ENCODE measurements at places on chromosomes 13 and 19. TPM values are rescaled to one million over a fixed set of nuclear protein-coding genes. Genes with fewer than 3 reads are reported as not detected.
A peak's percentile ranks its signal among the peaks of the same experiment; 100 is the strongest.

The JAK3 gene
- polyA plus RNA-seq, result 50.4 TPM

- no peaks in the 10 kb centered on the region for H3K4me1 ChIP-seq
- no peaks in the 10 kb centered on the region for H3K36me3 ChIP-seq
- H3K27ac ChIP-seq, result no peak overlapping the region
These were observed 14.1 kb downstream of the KLF2 start for GRCh38 chr19:16338470-16339360.

The SOHLH2 gene
- polyA plus RNA-seq, result 0.41 TPM

DNA sequence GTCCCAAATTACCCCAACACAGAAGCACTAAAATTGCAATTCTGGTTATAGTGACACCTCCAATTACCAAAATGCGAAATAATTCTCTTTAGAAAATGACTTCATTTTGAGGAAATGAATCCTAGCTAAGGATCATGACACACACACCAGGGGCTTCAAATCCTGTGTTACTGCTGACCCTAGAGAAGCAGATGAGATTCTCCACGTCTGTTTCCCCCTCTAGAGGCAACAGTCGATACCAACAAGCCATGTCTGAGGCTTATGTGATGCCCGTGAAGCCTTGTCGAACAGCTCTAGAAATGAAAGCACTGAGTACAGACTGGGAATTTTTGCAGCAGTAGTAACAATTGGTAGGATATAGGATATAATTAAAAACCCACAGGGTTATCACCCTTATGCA, 153.6 kb upstream of the TMTC4 start:
- no peaks in the 10 kb centered on the region for H3K4me1 ChIP-seq
- no peak for DNase-seq
- no peaks in the 10 kb centered on the region for H3K27me3 ChIP-seq
- H3K4me3 ChIP-seq, result no peak overlapping the region

The VASP gene
- polyA plus RNA-seq, result 138 TPM

The MBD3L2 gene
- 0.78 TPM for polyA plus RNA-seq

The SPTBN4 gene
- polyA plus RNA-seq, result 0.73 TPM

The MIA gene
- 38.7 TPM for polyA plus RNA-seq

The DDX49 gene
- 42.8 TPM for polyA plus RNA-seq

- no peaks in the 10 kb centered on the region for H3K4me1 ChIP-seq
- no peak for DNase-seq
- H3K27ac ChIP-seq, result no peak overlapping the region
- no peaks in the 10 kb centered on the region for H3K36me3 ChIP-seq
These were observed 104.4 kb downstream of the ZNF486 start for GRCh38 chr19:20271215-20271926.

The ODAD3 gene
- polyA plus RNA-seq, result 0.64 TPM

GRCh38 chr13:112692104-112692503, 2.3 kb downstream of the ATP11A start:
- peaks cover 24% of the 10 kb centered on the region for H3K27me3 ChIP-seq
- H3K27ac ChIP-seq, result no peak overlapping the region
- H3K4me3 ChIP-seq, result no peak overlapping the region
- no peaks in the 10 kb centered on the region for H3K36me3 ChIP-seq
- H3K4me1 ChIP-seq, result peaks cover 32% of the 10 kb centered on the region

The ZNF433 gene
- 6.3 TPM for polyA plus RNA-seq

DNA sequence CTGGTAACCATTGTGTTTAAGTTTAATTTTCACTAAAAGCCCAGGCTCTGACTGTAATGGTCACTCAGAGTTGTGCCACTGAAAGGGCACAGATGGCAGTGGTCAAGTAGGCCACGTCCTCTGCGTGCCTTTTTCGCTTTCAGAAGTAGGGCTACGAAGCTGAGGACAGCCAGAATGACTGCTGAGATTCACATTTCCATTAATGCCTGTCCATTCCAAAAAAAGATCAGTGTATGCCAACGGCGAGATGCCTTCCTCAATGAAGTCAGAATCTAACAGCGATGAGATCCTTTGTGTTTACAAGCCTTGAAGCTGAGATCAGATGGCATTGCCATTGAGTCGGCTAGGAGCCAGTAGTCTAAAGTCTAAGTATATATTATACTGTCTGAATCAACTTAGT, 311.3 kb downstream of the FGF14 start:
- no peaks in the 10 kb centered on the region for H3K27me3 ChIP-seq
- H3K36me3 ChIP-seq, result no peaks in the 10 kb centered on the region
- DNase-seq, result no peak
- H3K27ac ChIP-seq, result no peak overlapping the region

DNA sequence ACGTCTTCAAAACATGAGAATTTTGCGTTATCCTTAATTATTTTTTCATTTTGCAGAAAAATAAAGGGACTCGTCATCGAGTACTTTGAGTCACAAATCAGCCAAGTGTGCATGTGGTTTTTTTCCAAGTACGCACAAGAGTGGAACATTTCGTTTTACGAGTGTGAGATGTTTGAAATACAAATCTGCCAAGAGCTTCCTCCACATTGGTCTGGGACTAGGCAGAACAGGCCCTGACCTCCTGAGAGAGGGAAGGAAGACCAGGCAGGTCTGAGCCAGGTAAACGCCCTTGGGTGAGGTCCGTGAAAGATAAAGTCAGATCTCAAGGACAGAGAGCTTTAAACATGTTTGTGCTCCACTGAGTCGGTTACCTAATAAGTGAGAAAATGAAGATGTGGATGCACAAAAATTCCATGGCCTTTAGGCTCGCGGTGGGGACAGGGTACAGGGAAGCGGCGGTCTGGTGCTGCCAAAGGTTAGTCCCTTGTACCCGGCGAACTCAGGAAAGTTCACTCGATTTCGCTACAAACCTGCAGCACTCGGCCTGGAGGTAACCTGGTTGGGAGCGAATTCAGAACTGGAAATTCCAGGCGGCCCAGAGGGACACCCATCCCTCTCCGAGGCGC, 473 bp upstream of the ITM2B start:
- DNase-seq, result no peak
- H3K36me3 ChIP-seq, result peaks cover 3% of the 10 kb centered on the region
- H3K4me3 ChIP-seq, result peak overlapping the region; percentile 93
- no peaks in the 10 kb centered on the region for H3K27me3 ChIP-seq
- peaks cover 14% of the 10 kb centered on the region for H3K4me1 ChIP-seq

- no peaks in the 10 kb centered on the region for H3K4me1 ChIP-seq
- DNase-seq, result no peak
- H3K27ac ChIP-seq, result no peak overlapping the region
- no peaks in the 10 kb centered on the region for H3K36me3 ChIP-seq
- peaks cover 66% of the 10 kb centered on the region for H3K27me3 ChIP-seq
- H3K4me3 ChIP-seq, result no peak overlapping the region
These were observed 28.5 kb downstream of the ZNF541 start for GRCh38 chr19:47544476-47544875.

The TRPC4 gene
- polyA plus RNA-seq, result 0.14 TPM

DNA sequence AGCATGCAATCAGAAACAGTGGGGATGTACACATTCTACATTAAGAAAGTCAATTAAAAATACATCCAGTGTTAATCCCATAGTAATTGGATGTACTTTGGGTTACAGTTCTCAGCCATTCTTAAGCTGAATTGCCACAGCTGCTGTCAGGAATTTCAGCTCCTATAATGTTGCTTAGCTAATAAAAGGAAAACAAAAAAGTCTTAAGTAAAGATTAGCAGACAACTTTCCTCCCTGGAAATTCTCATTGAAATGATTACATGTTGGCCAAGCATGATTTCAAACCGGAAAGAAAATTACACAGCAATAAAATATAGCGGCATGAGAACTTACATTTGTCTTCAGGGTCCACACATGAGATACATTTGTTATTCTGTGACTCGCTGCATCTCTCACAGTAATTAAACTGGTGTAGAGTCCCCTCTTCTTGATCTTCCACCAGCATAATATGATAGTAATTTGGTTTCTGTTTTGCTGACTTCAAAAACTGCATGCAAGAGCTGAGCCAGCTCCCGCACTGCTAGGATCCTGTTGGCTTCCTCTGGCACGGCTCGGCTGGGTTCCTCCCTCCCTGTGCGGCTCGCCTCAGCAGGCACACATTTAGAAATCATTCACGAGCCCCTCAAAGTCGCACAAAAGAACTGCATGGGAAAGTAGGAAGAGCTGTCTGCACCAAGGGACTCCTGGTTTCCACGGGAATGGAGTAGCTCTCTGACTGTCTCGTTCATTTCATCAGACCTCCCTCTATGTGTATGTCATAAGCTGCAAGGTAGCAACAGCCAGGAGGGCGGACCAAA, at the start of gene HTR2A:
Gene HTR2A, minus strand, starts transcription at position 713 of the 797 bp plus-strand sequence. CDS start 1,147 bp downstream, outside the sequence.
- no peak within 1 kb of the TSS for H3K4me3 ChIP-seq
- peaks cover 11% of the 10 kb centered on the region for H3K27me3 ChIP-seq
- no peak within 1 kb of the TSS for H3K27ac ChIP-seq

DNA sequence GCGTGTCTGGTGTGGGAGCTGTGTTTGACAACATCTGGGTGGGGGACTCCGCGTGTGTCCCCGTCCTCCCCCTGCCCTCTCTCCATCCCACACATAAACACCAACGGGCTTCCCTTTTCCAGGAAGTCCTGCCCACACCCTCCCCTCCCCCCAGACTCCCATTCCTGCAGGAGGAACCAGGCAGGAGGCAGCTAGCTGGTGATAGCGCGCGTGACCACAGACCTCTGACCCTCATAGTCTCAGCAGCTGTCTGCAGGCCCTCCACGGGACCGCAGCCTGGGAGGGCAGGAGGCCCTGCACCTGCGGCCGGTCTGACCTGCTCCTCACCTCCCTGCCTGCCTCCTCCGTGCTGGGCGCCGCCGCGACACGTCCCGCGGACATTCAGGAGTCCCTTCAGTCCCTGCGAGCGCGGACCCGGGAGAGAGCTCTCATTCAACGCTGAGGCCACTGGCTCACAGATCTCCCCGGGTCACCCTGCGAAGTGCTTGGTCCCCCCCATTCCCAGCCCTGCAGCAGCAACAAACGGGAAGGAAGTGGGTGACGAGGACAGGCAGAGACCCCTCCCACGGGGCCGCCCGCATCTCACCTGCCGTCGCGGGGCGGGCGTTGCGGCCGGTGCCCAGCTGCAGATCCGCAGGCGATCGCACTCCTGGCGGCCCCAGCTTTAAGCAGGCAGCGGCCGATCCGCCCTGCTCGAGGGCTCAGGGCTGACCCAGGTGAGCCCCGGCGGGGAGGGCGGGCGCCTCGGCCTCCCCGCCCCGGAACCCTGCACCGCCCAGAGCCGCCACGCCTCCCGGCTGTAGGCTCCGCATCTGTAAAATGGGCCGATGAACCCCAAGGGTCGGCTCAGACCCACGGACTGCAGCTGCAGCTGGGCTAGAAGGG, 1.1 kb upstream of the ACP5 start:
- peaks cover 7% of the 10 kb centered on the region for H3K36me3 ChIP-seq
- H3K4me3 ChIP-seq, result peak overlapping the region; percentile 54
- H3K27me3 ChIP-seq, result no peaks in the 10 kb centered on the region
- peaks cover 40% of the 10 kb centered on the region for H3K4me1 ChIP-seq
- DNase-seq, result no peak

- DNase-seq, result peak; percentile 97
- peak within 1 kb of the TSS; percentile 79 for H3K27ac ChIP-seq
- H3K27me3 ChIP-seq, result no peaks in the 10 kb centered on the region
- peaks cover 33% of the 10 kb centered on the region for H3K4me1 ChIP-seq
These were observed at the start of gene TIMM13 for GRCh38 chr19:2427429-2428320. Gene TIMM13, minus strand, starts transcription at chr19:2427586. Its CDS starts 53 bp downstream, at chr19:2427533.

- DNase-seq, result no peak
- no peak overlapping the region for H3K4me3 ChIP-seq
- H3K27me3 ChIP-seq, result no peaks in the 10 kb centered on the region
- no peaks in the 10 kb centered on the region for H3K36me3 ChIP-seq
- H3K4me1 ChIP-seq, result no peaks in the 10 kb centered on the region
These were observed 31.9 kb upstream of the ATP11A start for GRCh38 chr13:112657850-112658445.

- H3K4me1 ChIP-seq, result peaks cover 11% of the 10 kb centered on the region
- no peak for DNase-seq
- H3K27ac ChIP-seq, result no peak overlapping the region
- H3K27me3 ChIP-seq, result peaks cover 28% of the 10 kb centered on the region
- peaks cover 30% of the 10 kb centered on the region for H3K36me3 ChIP-seq
These were observed 12.7 kb downstream of the NKPD1 start for GRCh38 chr19:45147835-45148676.

The USHBP1 gene
- 4.4 TPM for polyA plus RNA-seq

The GRIN2D gene
- 0.07 TPM for polyA plus RNA-seq

DNA sequence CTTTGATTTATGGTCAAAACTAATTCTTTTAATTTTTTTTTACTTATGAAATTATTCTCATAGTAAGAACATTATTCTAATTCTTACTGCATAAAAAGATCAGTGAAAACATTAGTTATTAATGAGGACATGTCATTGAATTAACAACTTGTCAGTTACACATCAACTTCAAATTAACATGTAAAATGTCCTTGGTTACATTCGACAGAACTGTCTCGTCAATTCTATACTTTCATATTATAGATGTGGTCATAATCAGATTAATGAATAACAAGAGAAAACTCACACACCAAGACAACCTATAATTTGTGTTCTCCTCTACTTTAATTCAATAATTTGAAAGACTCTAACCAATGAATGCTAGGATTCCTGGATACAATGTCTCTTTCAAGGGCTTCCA, 66.7 kb downstream of the KATNAL1 start:
- no peak overlapping the region for H3K4me3 ChIP-seq
- H3K27me3 ChIP-seq, result no peaks in the 10 kb centered on the region

The ZNF534 gene
- 0.82 TPM for polyA plus RNA-seq

DNA sequence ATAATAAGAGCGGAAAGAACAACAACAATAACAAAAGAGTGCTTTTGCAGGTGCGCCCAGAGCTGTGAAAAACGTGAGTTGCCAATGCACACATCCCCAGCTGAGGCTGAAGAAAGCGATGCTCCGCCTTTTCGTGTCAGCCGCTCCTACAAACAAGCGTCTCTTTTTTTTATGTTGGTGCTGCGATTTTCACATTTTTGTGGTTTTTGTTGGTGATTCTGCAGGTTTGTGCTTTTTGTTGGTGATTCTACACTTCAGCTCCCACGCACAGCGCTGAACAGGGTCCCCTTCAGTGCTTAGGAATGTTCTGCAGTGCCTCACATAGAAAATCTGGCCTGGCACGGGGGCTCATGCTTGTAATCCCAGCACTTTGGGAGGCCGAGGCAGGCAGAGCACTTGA, 7.3 kb upstream of the SBK3 start:
- no peaks in the 10 kb centered on the region for H3K36me3 ChIP-seq
- H3K27ac ChIP-seq, result no peak overlapping the region
- no peaks in the 10 kb centered on the region for H3K4me1 ChIP-seq
- no peak for DNase-seq

The TEX101 gene
- polyA plus RNA-seq, result 0.18 TPM

- no peak overlapping the region for H3K27ac ChIP-seq
- no peak for DNase-seq
- no peak overlapping the region for H3K4me3 ChIP-seq
- H3K27me3 ChIP-seq, result no peaks in the 10 kb centered on the region
- H3K36me3 ChIP-seq, result no peaks in the 10 kb centered on the region
These were observed 180.0 kb downstream of the USP12 start for GRCh38 chr13:26991508-26992181.

GRCh38 chr19:19033176-19033425, 216 bp downstream of the SUGP2 start:
- no peaks in the 10 kb centered on the region for H3K27me3 ChIP-seq
- peak overlapping the region; percentile 96 for H3K4me3 ChIP-seq
- H3K36me3 ChIP-seq, result peaks cover 29% of the 10 kb centered on the region
- DNase-seq, result no peak
- H3K27ac ChIP-seq, result peak overlapping the region; percentile 99
- H3K4me1 ChIP-seq, result peaks cover 16% of the 10 kb centered on the region

GRCh38 chr13:33441015-33441414, 155.5 kb upstream of the STARD13 start:
- no peaks in the 10 kb centered on the region for H3K36me3 ChIP-seq
- H3K27me3 ChIP-seq, result no peaks in the 10 kb centered on the region
- no peaks in the 10 kb centered on the region for H3K4me1 ChIP-seq
- no peak for DNase-seq
- H3K4me3 ChIP-seq, result no peak overlapping the region
- no peak overlapping the region for H3K27ac ChIP-seq

- H3K4me1 ChIP-seq, result peaks cover 16% of the 10 kb centered on the region
- no peaks in the 10 kb centered on the region for H3K36me3 ChIP-seq
- peaks cover 40% of the 10 kb centered on the region for H3K27me3 ChIP-seq
- no peak overlapping the region for H3K27ac ChIP-seq
These were observed 2.9 kb downstream of the CILP2 start for GRCh38 chr19:19540715-19541515.
